CD4-positive, alpha-beta T cell (primary cell): ENCODE measurements at places on chromosomes 5 and 9.

GRCh38 chr5:56207537-56207936 is 25.6 kb downstream of the ANKRD55 start:
- DNase-seq: no peak

GRCh38 chr9:69470186-69470977 is 145.4 kb downstream of the ENTREP1 start:
- DNase-seq: no peak

DNA sequence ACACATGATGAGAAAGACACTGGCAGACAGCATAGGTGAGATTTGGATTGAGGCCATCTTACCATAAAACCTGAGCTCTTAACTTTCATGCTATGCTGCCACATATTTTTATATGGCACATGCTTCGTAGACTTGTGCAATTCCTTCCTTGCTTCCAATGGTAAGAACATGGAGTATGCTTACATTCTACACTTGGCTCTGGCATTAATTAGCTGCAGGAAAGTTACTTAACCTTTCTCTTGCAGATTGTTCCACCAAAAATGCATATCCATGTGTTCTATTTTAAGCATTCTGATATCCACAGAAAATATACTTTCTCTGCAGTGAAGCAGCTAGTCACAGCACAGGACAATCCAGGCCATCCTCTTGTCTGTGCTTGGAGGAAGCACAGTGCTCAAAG is 119.4 kb downstream of the MPDZ start:
- no peak for DNase-seq

DNA sequence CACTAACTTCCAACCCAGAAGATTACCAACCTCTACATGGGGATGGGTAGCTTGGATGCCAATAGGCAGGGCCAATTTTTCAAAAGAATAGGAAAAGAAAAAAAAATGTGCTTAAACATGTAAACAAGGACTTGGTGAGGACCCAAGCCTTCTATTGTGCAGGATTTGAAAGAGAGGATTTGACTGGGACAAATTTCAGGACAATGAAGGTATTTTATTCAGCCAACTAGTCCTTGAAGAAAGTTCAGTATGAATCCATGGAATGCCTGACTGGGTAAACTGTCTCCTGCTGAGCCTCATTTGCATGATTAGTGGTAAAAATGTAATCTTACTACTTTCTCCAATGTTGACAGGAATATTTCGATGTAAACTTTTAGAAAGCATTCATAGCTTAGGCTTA is 192.5 kb upstream of the RORB start:
- DNase-seq: no peak

DNA sequence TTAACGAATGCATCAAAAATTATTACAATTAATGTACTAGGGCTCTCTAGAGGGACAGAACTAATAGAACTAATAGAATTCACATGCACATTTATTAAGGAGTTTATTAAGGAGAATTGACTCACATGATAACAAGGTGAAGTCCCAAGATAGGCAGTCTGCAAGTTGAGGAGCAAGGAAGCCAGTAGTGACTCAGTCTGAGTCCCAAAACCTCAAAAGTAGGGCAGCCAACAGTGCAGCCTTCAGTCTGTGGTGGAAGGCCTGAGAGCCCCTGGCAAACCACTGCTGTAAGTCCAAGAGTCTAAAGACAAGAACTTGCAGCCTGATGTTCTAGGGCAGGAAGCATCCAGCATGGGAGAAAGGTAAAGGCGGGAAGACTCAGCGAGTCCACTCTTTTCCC is 633.8 kb downstream of the SEMA5A start:
- no peak for DNase-seq

GRCh38 chr9:129838707-129839259 is 3.5 kb downstream of the USP20 start:
- no peak for DNase-seq

GRCh38 chr9:78559449-78559885 is 262.5 kb downstream of the PSAT1 start:
- DNase-seq: no peak

GRCh38 chr5:113268232-113268631 is 166.6 kb downstream of the TSSK1B start:
- DNase-seq: no peak

- no peak for DNase-seq
Observed at GRCh38 chr9:3455094-3455493, 70.7 kb downstream of the RFX3 start.

DNA sequence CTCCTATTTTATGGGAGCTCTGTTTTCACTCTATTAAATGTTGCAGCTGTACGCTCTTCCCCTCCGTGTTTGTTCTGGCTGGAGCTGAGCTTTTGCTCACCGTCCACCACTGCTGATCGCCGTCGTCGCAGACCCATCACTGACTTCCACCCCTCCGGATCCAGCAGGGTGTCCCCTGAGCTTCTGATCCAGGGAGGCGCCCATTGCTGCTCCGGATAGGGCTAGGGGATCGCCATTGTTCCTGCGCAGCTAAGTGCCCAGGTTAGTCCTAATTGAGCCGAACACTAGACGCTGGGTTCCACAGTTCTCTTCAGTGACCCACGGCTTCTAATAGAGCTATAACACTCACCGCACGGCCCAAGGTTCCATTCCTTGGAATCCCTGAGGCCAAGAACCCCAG is 96.2 kb upstream of the PRDM9 start:
- no peak for DNase-seq

GRCh38 chr5:161676103-161676502 is 9.4 kb upstream of the GABRA6 start:
- DNase-seq: no peak

- no peak for DNase-seq
Observed at GRCh38 chr5:140341591-140341990, 4.8 kb downstream of the HBEGF start.

- DNase-seq: peak; percentile 57
Observed at GRCh38 chr9:33452828-33453271, 5.5 kb upstream of the AQP3 start.

DNA sequence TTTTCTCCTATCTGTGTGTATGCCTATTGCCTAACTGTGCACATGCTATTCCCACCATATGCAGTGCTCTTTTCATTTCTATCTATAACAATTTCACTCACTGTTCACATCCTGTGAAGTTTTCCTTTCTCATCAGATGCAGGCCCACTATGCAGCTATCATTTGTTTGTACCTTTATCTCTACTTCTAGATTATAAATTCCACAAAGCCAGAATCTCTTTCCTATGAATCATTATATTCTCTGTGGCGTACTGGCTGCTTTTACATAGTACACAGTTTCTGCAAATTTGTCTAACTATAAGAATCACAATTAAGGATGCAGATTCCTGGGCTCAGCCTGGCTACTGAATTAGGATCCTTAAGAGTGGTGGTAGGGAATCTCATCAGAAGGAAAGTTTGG is 600.8 kb upstream of the ARRDC3 start:
- no peak for DNase-seq

GRCh38 chr5:180208435-180209081 is 453 bp downstream of the RASGEF1C start:
- no peak for DNase-seq

DNA sequence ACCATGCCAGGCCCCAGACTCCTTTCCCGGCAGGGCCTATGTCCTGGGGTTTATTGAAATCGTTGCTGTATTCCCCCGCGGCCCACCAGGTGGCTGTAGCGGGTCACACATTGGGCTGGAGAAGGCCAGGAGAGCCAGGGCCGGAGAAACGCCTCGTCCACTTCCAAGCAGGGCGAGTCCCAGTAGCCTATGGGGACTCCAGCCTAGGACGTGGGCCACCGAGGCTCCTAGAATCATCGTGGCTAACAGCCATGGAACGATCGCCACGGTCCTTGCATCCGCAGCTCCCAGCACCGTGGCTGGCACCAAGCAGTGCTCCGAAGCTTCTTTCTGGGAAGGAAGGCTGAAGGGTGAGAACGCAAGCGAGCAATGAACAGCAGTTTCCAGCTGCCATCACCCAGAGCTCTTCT is 87.7 kb downstream of the ENTREP1 start:
- DNase-seq: no peak

- DNase-seq: no peak
Observed at GRCh38 chr9:20226345-20226744, 396.0 kb downstream of the MLLT3 start.

DNA sequence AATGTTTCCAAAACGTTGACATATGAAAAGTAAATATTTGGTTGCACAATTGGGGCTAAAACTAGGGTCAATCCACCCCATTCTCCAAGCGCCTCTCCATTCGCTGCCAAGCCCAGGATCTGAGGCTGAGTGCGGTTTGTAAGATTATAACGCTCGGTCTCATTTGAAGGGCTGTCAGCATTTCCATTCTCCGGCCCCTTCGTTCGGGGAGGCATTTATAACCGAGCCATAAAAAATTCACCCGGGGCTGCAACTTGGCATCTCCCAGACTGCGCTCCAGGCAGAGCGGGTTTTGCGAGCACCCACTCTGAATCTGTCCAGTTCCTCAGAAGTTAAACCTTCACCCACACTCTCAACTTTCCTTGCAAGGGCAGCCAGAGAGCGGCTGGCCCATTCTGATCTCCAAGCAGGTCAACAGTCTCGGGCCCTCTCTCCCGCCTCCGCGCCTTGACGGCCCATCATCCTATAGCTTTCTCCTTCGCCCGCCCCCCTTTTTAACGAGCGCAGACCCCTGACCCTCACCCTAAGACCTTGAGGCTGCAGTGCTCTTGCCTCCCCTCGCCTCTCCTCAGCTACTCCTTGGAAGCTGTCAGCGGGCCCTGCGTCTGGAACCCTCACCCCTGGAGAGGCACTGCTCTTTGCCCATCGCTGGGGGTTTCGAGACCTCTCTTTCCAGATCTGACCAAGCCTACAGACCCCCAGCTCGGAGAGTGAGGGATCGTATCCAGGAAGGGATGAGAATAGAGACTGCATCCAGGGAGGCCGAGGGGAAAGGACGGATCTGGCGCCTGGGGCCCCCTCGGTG is 1.1 kb downstream of the SLIT3 start:
- DNase-seq: no peak

GRCh38 chr9:37801287-37801850 is 772 bp downstream of the DCAF10 start:
- no peak for DNase-seq

DNA sequence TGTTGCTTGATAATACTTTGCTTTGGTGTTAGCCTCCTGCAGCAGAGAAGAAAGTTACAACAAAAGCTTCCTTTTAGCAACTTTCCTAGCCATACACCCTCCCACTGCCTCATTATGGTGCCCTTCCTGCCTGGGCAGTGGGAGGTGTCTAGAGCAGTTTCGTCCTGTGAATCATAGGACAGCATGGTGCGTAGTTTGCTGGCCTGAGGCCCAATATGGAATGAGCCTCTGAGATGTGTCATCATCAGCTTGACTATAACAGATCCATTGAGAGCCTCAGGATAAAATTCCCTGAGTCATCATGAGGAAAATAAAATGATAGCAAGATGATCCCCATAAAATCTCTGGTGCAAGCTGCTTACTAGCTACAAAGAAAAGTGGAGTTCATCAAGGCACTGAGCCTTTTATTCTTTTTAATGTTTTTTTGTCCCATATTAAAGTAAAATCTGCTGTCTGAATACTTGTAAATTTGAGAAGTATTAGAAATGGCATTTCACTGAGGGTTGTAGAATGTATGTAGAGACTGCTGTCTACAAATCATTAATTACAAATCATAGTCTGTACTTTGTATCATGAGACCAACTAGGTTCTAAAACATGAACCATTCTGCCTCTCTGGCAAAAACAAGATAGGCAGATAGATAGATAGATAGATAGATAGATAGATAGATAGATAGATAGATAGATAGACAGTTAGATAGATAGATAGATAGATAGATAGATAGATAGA is 303.0 kb upstream of the PDE4D start:
- peak; percentile 48 for DNase-seq

GRCh38 chr9:114027863-114028465 is 50.1 kb downstream of the AMBP start:
- DNase-seq: no peak

GRCh38 chr9:93139365-93140182 is 5.5 kb upstream of the NINJ1 start:
- no peak for DNase-seq

- no peak for DNase-seq
Observed at GRCh38 chr5:65555287-65555686, 7.7 kb downstream of the CENPK start.

DNA sequence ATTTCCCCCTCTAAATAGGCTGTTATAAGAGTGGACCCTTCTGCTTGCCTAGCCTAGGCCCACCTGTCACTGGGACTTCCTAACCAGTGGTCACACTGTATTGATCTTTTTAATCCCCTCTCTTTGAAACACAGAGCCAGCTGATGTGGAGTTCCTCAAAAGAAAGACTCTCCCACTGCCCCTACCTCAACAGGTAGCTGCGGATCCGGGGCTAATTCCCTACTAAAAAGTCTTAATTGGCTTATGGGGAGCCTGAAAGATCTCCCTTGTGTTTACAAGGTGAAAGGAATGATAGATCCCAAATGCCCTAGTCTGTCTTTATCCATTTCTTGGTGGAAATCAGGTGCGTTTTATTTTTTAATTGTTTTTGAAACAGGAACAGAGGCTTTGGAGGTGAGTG is 2.0 kb downstream of the NEUROG1 start:
- no peak for DNase-seq

DNA sequence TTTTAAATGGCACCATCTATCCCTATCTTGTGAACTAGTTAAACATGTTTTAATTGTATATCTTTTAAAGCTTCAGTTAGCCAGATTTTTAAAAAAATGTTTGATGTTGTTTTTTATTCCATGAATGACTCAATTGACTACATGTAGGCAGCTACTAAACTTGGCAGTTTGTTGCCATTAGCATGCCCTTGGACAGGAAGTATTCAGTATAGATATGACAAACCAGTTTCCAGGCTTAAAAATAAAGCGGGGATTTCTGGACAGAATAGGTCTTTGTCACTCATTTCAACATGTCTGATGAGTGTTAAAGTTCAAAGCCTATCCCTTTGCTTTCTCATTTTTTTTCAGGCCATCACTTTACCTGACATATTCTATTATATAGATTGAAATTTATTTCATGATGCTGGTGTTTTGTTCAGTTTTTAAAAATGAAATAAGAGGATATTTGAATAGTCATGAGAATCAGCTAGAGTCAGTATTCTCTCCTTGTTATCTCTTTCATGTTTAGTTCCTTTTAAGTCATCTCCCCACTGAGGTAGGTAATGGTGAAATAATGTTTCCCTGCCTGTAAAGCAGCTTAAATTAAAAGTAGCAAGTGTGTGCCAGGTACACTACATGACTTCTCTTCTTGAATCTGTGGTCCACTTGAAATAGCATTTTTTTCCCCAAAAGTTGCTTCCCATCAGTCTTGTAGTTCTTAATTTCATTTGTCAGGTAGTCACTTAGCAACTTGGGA is 11.9 kb downstream of the TNFAIP8 start:
- peak; percentile 71 for DNase-seq

GRCh38 chr9:114269023-114269422 is 53.9 kb upstream of the ORM1 start:
- DNase-seq: no peak

DNA sequence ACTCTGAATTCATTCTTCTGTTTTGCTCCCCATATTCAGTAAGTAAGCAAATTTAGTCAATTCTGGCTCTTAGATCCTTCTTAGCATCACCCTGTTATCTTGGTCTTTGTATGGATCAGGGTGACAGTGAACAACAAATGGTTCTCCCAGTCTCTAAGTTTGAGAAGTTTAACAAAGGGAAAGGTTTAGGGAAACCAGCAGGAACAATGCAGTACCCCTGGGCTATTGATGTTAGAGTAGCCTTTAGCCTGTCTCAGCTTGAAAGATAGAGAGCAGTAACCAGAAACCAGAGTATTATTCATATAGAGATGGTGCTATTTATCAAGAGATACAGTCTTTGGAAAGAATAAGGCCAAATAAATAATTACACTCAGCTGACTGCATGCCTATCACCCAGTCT is 241.8 kb downstream of the CDH12 start:
- DNase-seq: no peak

- DNase-seq: no peak
Observed at GRCh38 chr5:150149618-150150017, 6.0 kb downstream of the PDGFRB start.
